ENCODE measurements at places on chromosomes 6 and 20. TPM values are rescaled to one million over a fixed set of nuclear protein-coding genes. Genes with fewer than 3 reads are reported as not detected.

HLA-DQB2 gene
- total RNA-seq = 1.3 TPM

DNA sequence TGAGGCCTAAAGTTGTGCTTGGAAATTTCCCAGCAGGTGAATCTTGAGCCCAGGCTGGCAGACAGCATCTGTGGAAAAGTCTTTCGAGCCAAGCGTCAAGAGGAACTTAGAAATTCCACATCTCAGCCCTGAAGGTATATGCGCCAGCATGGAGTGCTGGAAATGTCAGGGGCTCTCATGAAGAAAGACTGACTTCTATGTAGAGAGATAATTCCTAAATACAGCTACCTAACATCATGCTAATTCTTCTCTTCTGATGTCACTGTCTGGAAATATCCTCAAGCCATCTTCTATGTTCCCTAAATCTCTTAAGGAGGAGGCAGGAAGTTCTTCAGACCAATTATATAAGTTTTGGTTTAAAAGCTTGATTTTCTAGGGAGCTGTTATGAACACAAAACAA, 492.4 kb upstream of the MARCKS start:
- DNase-seq = no peak

TRIM10 gene
- not detected for total RNA-seq

GRCh38 chr6:28893172-28893799, 30.5 kb downstream of the TRIM27 start:
- DNase-seq = no peak

UBR2 gene
- total RNA-seq = 27.4 TPM

DNA sequence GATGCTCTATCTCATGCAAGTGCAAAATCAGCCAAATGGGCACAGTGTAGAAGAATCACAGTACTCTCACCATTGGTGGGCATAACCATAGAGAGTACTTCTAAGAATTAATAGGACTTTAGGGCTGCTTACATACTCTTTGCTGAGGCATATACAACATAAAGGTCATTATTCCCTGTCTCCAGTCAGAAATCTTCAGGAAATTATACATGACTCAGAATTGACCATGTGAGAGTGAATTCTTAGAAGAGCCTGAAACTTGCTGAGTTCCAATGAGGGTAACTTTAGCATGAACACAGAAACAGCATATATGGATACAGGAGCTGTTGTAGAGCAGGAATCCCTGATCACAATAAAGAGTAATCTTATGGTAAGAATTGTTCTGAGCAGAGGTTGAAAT, 498.7 kb downstream of the TENT5A start:
- no peak for DNase-seq

DNA sequence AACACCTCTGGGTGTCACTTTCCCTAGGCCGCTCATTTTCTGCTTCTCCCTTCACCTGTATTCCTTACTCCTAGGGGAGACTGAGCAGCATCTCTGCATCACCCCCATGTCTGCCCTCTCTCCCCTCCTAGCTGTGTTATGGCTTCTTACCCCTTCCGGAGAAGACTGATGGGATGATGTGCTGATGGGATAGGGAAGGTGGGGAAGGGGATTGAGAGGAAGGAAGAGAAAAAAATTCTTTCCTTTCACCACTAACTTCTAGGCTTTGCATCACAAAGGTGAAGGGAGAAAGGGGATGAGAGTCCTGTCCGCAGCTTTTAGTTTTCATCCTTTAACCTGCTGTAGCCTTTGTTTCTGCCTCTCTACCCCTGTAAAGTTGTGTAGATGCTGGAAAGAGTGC, 26.7 kb downstream of the AKAP7 start:
- DNase-seq = no peak

GRCh38 chr6:32969685-32970412, 1.5 kb downstream of the BRD2 start:
- peak; percentile 82 for DNase-seq

GRCh38 chr6:135033238-135033637, 21.4 kb downstream of the HBS1L start:
- DNase-seq = no peak

- DNase-seq = no peak
Observed at GRCh38 chr20:63625771-63626423, 1.0 kb downstream of the GMEB2 start.

HMGCLL1 gene
- total RNA-seq = 2.4 TPM

DNA sequence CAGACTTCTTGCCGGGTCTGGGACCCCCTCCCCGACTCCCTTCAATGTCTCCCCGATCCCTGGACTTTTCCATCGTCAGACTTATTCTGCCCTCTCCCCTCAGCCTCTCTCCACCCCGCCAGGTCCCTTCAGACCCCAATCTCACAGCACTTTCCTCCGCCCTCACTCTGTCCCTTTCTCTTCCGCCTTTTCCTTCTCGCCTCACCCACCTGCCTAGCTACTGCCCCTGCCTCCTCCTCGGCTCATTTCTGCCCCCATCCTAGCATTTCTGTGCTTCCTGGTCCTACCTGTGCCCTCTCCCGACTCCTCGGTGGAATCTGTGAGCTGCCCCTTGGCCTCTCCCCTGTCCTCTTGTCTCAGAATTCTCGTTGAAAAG, 616 bp downstream of the CHMP4B start:
- DNase-seq = no peak

DNA sequence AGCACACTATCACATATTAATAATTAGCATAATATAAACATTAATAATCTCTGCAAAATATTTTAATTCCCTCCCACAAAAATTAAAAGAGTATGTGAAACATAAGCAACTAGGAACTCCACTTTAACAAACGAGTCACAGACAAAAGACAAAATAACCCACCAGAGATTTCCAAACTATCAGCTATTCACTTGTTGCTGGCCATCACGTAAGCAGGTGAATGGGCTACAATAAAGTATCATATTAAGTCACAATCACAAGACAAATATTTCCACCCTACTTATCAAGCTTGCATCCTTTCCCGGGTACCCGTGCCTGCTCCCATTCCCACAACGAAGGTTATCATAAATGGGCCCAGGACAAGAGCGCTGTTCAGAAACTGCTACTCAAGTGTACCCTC, 2.5 kb downstream of the HDAC2 start:
- no peak for DNase-seq

NMBR gene
- not detected for total RNA-seq

OLIG3 gene
- not detected for total RNA-seq

- DNase-seq = peak; percentile 61
Observed at GRCh38 chr6:158232316-158233213, 64.4 kb downstream of the GTF2H5 start.

WFDC10B gene
- not detected for total RNA-seq

GRCh38 chr6:123810214-123810613, 6.5 kb downstream of the NKAIN2 start:
- no peak for DNase-seq

HEY2 gene
- 2.5 TPM for total RNA-seq

DNA sequence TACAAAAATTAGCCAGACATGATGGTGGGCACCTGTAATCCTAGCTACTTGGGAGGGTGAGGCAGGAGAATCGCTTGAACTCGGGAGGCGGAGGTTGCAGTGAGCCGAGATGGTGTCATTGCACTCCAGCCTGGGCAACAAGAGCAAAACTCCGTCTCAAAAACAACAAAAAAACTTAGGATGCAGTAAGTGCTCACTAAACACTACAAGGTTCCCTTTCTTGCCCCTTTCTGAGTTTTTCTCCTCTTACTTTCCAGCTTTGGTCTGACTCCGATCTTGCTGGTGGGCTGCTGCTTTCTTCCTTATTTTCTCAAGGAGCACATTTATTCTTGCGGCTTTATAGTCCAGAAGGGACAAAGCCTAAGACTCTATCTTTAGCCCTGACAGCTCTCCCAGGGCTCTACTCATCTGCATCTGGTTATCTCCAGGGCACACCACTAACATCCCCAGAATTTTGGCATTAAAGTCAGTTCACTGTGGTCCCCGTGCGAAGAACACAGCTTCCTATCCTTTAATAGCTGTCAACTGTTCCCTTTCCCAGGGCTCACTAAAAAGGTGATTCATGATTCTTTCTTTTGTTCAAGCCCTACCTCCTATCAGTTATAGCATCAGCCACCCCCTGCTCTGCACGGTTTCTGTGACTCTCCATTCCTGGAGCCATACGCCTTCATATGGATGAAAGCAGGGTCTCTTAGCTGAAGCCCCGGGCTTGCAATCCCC, 17.1 kb upstream of the RPN2 start:
- no peak for DNase-seq

GRCh38 chr6:134738211-134738885, 211.6 kb downstream of the ALDH8A1 start:
- DNase-seq = no peak

PRDM13 gene
- total RNA-seq = not detected

- no peak for DNase-seq
Observed at GRCh38 chr20:57680934-57681914, 28.6 kb downstream of the PMEPA1 start.

- no peak for DNase-seq
Observed at GRCh38 chr6:28588666-28589065, 63.0 kb downstream of the GPX5 start.

DNA sequence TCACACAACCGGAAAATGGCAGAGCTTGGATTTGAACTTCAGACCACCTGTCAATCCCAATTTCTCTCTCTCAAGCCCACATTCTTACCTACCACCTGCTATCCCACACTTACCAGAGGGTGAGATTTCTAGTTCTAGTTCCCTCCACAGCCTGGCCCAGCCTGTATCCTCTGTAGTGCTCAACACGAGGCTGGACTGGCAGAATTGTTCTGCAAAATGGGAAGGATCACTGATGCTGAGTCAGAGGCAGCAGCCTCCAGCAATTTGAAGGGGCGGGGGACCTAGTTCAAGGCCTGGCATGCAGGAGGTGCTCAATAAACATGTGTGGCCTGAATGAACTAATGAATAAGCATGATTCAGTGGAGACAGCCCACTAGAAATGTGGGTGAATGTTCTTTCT, 53.6 kb upstream of the TTPAL start:
- no peak for DNase-seq

TCP11 gene
- not detected for total RNA-seq

DNA sequence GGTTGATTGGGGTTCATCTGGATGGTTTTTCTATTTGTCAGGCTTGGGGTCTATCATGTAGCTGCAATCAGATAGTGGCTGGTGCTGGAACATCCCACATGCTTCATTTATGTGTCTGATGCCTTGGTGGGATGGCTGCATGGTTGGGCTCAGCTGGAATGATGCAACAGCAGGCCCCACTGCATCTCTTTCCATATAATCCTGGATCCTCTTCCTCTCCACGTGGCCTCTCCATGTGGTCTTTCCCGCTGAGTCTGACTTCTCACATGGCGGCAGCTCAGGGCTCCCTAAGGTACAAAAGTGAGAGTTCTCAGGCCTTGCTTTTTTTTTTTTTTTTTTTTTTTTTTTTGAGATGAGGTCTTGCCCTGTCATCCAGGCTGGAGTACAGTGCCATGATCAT, 65.0 kb upstream of the SUPT3H start:
- DNase-seq = no peak

DNA sequence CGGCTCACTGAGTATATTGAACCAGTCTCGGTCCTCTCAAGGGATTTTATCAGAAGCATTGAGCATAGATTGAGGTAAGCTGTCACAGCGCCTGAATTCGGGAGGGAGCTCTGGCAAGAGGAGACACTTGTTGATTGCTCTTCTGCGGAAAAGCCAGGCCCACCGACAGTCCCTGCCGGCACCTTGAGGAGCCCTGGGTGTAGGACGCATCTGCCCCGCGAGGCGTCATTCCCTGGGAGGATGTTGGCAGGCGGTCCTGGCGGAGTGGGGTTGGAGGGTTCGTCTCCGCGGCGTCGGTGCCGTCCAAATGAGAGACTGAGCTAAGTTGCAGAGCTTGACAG, 843 bp downstream of the FBXO9 start:
- peak; percentile 59 for DNase-seq

DNA sequence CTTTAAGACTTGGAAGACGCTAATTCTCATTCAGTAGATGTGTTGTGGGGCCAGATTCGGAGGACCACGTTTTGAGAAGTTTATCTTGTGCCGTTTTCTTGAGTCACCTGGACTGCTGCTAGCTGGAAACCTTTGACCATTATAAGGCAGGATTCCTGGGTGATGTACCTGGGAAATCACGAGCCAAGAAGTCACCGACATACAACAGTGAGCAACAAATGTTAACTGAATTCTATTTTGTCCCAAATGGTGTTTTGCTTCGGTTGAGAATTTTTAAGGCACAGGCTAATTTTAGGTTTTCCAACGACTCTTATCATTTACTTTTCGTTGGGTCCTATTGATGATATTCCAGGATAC, 93.4 kb upstream of the BTN3A2 start:
- no peak for DNase-seq

BEND3 gene
- 2.0 TPM for total RNA-seq

DNA sequence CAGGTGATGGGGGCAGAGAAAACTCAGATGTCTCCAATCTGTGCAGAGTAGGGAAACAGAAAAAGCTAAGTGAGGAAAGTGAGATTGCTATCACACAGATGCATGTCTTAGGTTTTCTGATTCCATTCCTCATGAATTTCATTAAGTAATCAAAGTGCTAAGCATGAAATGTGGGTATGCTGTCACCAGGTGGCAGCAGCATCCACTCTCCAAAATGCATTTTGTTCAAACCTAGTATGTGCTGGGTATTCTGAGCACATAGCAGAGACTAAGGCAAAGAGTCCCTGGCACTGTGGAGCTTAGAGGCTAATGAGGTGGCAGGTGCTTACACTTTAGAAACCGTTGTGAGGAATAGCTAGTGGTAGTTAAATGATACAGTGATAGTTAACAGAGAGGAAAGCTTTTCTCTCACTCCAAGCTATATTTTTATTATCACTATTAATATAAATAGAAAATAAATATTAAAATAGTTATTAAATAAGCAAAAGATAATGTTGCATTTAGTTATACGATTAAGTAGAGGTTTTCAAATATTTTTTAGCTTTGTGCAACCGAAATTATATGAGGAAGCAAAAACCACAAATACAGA, 179.5 kb downstream of the CDH26 start:
- no peak for DNase-seq

DNA sequence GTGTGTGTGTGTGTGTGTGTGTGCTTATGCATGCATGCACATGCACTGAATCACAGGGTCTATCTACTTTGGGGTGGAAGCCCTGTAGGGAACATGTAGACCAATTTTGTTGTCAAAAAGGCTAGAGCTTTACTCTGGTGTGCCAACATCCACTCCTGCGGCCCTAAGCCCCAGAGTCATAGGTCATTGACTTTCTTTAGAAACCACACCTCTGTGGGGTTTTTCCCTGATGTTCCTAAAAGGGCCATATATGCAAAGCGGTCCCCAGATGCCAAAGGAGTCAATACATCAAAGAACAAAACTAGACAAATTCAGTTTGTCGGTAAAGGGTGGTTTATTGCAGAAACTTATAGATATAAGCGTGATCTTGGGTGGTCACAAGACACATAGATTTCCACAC, 29.8 kb upstream of the SLC2A12 start:
- no peak for DNase-seq

LHFPL5 gene
- total RNA-seq = not detected

SPDEF gene
- total RNA-seq = 0.16 TPM

GRCh38 chr6:157867981-157868380, 44.9 kb downstream of the SNX9 start:
- DNase-seq = no peak

PTGIS gene
- 124 TPM for total RNA-seq

GRCh38 chr6:108921547-108922361, 73.5 kb downstream of the ARMC2 start:
- no peak for DNase-seq

GRCh38 chr6:18016698-18017097, 29.3 kb upstream of the KIF13A start:
- DNase-seq = no peak

GLYATL3 gene
- not detected for total RNA-seq

HLA-DMA gene
- 38.8 TPM for total RNA-seq

GRCh38 chr6:93120154-93120742, 299.1 kb downstream of the EPHA7 start:
- no peak for DNase-seq

GRCh38 chr20:50730765-50731054, 670 bp upstream of the PARD6B start:
- DNase-seq = no peak
